Colonic mucosa (tissue), 4 donors: ENCODE measurements at places on chromosomes 7 and 10. TPM values are rescaled to one million over a fixed set of nuclear protein-coding genes. Genes with fewer than 3 reads are reported as not detected.
A peak's percentile ranks its signal among the peaks of the same experiment; 100 is the strongest.

GRCh38 chr10:16689227-16689626 is 128.0 kb downstream of the RSU1 start:
- H3K27me3 ChIP-seq: no peaks in the 10 kb centered on the region
- no peak overlapping the region for H3K27ac ChIP-seq
- H3K36me3 ChIP-seq: no peaks in the 10 kb centered on the region
- H3K4me3 ChIP-seq: no peak overlapping the region
- no peaks in the 10 kb centered on the region for H3K4me1 ChIP-seq
- no peak for DNase-seq

- no peak for DNase-seq
- no peak overlapping the region for H3K27ac ChIP-seq
- H3K4me1 ChIP-seq: no peaks in the 10 kb centered on the region
- H3K36me3 ChIP-seq: no peaks in the 10 kb centered on the region
- no peaks in the 10 kb centered on the region for H3K27me3 ChIP-seq
- no peak overlapping the region for H3K4me3 ChIP-seq
These were observed 52.1 kb upstream of the HELLS start for GRCh38 chr10:94493463-94493862.

GRCh38 chr10:88314362-88314761 is 268.8 kb downstream of the RNLS start:
- H3K4me1 ChIP-seq: no peaks in the 10 kb centered on the region
- H3K27ac ChIP-seq: no peak overlapping the region
- H3K4me3 ChIP-seq: no peak overlapping the region

- no peak for DNase-seq
- H3K27ac ChIP-seq: no peak overlapping the region
- no peaks in the 10 kb centered on the region for H3K27me3 ChIP-seq
- H3K36me3 ChIP-seq: no peaks in the 10 kb centered on the region
These were observed 252.8 kb downstream of the DPP6 start for GRCh38 chr7:154304740-154305700.

GRCh38 chr10:123175389-123176387 is 21.5 kb downstream of the BUB3 start:
- H3K36me3 ChIP-seq: no peaks in the 10 kb centered on the region
- DNase-seq: no peak
- no peak overlapping the region for H3K27ac ChIP-seq
- no peaks in the 10 kb centered on the region for H3K27me3 ChIP-seq
- H3K4me3 ChIP-seq: no peak overlapping the region

GRCh38 chr10:88178758-88179157 is 315.3 kb downstream of the PTEN start:
- no peak overlapping the region for H3K27ac ChIP-seq
- no peak for DNase-seq
- H3K4me3 ChIP-seq: no peak overlapping the region
- H3K36me3 ChIP-seq: no peaks in the 10 kb centered on the region

DNA sequence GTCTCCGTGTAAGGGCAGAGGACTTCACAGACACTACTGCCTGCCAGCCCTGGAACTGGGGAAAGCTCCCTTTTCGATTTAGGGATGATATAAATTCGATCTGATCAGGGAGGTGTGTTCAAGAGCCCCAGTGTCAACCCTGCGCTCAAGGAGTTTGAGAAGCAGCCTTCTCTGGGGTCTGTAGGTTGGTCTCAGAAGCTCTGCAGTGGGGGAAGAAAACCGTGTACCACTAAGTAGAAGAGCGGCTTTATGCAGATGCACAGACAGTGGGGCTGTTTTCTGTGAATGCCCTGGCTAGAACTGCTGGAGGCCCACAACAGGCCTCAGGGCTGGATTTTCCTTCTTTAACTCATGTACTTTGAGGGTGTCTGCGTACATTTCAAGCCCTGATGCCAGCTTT is 6.3 kb upstream of the TBX20 start:
- H3K36me3 ChIP-seq: no peaks in the 10 kb centered on the region
- DNase-seq: no peak
- no peak overlapping the region for H3K4me3 ChIP-seq
- no peak overlapping the region for H3K27ac ChIP-seq

- H3K4me3 ChIP-seq: no peak overlapping the region
- no peaks in the 10 kb centered on the region for H3K36me3 ChIP-seq
- H3K27me3 ChIP-seq: no peaks in the 10 kb centered on the region
- no peak overlapping the region for H3K27ac ChIP-seq
These were observed 278.1 kb downstream of the MAGI2 start for GRCh38 chr7:79175374-79175773.

- H3K4me1 ChIP-seq: no peaks in the 10 kb centered on the region
- DNase-seq: no peak
- H3K4me3 ChIP-seq: no peak overlapping the region
- H3K36me3 ChIP-seq: no peaks in the 10 kb centered on the region
These were observed 71.0 kb upstream of the FAM171A1 start for GRCh38 chr10:15442056-15442455.

DNA sequence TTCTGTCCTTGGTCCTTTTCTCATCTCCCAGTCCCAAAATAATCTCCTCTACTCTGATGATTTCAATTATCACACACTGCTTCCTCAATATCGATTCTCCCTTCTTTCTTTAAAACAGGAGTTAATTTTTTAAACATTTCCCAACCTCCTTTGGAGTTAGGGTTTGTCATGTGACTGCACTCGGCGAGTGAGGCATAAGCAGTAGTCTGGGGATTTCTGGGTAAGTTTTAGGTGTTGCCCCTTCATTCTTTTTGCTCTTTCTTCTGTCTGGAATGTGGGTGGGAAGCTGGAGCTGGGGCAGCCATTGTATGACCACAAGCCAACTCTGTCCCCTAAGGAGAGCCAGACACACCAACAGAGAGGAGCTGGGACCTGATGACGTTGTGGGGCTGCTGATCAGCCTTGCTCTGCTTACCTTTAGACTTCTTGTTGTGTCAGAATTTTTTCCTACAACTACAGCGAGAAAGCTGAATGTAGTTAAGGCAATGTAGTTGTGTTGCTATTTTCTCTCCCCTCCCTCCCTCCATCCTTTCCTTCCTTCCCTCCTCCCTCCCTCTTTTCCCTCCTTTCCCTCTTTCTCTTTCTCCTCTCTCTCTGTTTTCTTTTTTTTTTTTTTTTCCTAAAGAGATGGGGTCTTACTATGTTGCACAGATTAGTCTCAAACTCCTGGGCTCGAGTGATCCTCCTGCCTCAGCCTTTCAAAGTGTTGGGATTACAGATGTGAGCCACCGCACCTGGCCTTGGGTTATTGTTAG is 6.5 kb upstream of the TSPAN14 start:
- no peaks in the 10 kb centered on the region for H3K36me3 ChIP-seq
- no peaks in the 10 kb centered on the region for H3K27me3 ChIP-seq
- H3K27ac ChIP-seq: no peak overlapping the region

DNA sequence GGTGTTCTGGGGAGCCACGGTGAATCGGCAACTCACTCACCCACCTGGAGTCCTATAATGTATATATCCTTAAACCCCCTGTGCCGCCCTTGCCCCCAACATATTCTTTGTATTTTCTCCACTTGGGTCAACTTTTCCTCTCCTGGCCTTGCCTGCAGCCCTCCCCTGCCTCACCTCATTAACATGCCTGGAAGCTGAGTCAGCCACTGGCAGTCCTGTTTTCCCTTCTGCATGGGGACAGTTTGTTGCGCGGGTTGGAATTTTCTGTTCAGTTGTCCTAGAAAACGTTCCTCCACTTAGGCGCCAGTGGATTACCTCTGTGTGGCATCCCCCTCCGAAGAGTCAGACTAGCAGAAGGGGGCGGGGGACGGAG is 97.4 kb downstream of the C10orf105 start:
- H3K27me3 ChIP-seq: no peaks in the 10 kb centered on the region
- H3K4me1 ChIP-seq: no peaks in the 10 kb centered on the region
- H3K36me3 ChIP-seq: no peaks in the 10 kb centered on the region
- no peak overlapping the region for H3K4me3 ChIP-seq
- no peak overlapping the region for H3K27ac ChIP-seq

- no peak overlapping the region for H3K27ac ChIP-seq
- H3K27me3 ChIP-seq: no peaks in the 10 kb centered on the region
- H3K4me3 ChIP-seq: no peak overlapping the region
- H3K4me1 ChIP-seq: no peaks in the 10 kb centered on the region
- H3K36me3 ChIP-seq: no peaks in the 10 kb centered on the region
These were observed 160.6 kb downstream of the MAGI2 start for GRCh38 chr7:79292834-79293233.

DNA sequence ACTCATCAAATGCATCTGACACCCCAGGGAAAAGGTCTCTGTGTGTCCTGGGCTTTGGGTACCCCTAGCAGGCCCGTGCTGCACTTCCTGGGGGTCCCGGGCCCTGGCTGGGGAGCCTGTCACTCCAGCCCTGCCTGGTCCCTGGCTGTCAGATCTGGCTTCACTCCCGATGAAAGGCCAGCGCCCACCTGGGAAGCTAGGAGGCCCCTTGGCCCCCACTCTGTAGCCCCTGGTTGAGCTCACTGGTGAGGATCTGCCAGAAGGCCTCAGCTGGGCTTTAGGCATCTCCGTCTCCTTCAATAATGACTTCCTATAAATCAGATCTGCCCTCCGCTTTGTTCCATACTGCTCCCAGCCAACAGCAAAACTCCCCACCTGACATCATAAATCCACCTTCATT is 64.0 kb downstream of the GOLGA7B start:
- H3K27me3 ChIP-seq: no peaks in the 10 kb centered on the region
- no peaks in the 10 kb centered on the region for H3K36me3 ChIP-seq
- no peak for DNase-seq
- no peak overlapping the region for H3K27ac ChIP-seq
- no peaks in the 10 kb centered on the region for H3K4me1 ChIP-seq
- no peak overlapping the region for H3K4me3 ChIP-seq

DNA sequence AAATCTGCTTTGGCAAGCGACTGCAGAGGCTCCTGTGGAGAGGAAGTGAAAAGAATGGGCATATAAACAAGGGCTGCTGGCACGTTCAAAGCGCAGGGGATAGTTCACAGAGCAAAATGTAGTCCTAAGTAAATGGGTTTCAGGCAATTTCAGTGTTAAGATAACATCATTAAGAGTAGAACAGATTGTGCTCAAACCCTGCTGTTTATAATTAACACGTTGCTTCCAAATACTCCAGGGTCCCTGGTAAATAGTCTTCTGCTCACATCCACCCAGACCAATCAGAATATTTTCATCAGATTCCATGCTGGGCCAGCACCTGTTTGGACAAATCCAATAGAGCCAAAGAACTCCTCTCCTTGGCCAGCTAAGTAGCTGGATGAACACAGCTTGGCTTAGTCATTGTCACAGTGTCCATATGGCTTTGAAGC is 81.4 kb downstream of the ORC5 start:
- no peak overlapping the region for H3K27ac ChIP-seq
- no peak for DNase-seq
- no peaks in the 10 kb centered on the region for H3K27me3 ChIP-seq
- H3K4me3 ChIP-seq: no peak overlapping the region
- no peaks in the 10 kb centered on the region for H3K4me1 ChIP-seq

DNA sequence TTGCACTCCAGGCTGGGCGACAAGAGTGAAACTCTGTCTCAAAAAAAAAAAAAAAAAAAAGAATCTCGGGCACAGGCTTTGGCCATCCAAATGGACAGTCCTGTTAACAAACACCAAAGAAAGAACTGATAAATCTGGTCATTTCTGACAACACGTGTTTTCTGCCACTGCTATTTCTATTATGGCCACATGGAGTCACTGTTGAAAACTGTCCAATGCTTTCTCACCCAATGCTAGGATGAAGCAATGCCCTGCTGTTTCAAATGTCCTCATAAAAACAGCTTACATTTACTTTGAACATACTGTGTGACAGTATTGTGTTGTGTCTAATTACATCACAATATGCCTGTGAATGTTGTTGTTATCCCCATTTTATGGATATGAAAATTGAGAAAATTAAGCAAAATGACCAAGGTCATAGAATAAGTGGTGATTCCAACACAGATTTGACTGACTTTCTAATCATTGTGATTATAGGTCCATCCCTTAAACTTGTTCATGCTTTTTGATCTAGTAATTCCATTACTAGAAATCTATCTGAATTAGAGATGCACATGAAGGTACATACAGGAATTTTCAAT is 19.9 kb upstream of the MAP3K8 start:
- H3K27ac ChIP-seq: no peak overlapping the region
- H3K4me1 ChIP-seq: no peaks in the 10 kb centered on the region
- H3K36me3 ChIP-seq: no peaks in the 10 kb centered on the region
- no peaks in the 10 kb centered on the region for H3K27me3 ChIP-seq

- no peaks in the 10 kb centered on the region for H3K27me3 ChIP-seq
- no peaks in the 10 kb centered on the region for H3K36me3 ChIP-seq
- no peak for DNase-seq
- H3K4me1 ChIP-seq: no peaks in the 10 kb centered on the region
- H3K4me3 ChIP-seq: no peak overlapping the region
These were observed 20.9 kb upstream of the MKLN1 start for GRCh38 chr7:131306777-131307176.

DNA sequence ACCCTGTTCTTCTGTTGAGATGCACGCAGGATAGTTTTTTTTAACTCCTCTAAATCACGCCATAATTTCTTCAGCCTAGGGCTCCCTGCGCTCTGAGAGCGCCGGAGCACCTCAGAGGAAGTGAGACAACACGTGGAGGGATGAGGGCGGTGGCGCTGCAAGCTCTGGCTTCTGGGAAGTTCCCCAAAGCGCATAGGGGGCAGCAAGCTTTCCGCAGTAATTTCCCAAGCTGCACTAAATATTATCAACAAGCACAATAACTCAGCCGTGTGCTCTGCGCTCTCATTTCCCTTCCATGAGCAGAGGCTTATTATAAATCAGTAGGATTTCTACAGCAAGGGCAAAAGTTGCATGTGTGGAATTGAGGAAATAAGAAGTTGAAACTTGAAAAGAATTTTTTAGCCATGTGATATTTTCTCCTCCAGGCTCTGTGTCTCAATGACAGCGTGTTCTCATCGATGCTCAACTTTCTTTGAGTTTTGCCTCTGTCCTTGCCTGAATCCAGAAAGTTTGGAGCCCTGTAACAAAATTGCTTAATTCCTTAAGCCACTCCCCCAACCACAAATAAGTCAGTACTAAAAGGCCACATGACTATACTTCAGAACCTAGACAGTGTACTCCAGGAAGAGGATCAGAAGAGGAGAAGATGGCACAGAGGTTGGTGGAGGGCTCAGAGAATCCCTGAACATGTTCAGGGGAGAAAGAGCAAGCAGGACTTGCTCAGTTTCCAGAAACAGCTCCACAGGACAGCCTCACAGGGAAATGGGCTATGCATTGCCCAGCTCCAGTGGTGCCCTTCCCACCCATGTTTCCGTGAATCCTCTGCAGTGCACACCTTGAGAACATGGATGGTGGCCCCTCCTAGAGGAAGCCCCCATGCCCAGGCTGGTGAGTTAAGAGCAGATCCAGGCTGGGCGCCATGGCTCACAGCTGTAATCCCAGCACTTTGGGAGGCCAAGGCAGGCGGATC is 221.5 kb upstream of the GHITM start:
- no peaks in the 10 kb centered on the region for H3K36me3 ChIP-seq
- no peak overlapping the region for H3K27ac ChIP-seq
- H3K27me3 ChIP-seq: no peaks in the 10 kb centered on the region
- peak; percentile 44 for DNase-seq

The OPN1SW gene
- not detected for total RNA-seq

The PROSER2 gene
- total RNA-seq: 16.2 TPM

The IFIT1B gene
- total RNA-seq: not detected

The SYPL1 gene
- 89.0 TPM for total RNA-seq

The C10orf62 gene
- total RNA-seq: not detected

The PDGFA gene
- 34.9 TPM for total RNA-seq

The PRLHR gene
- not detected for total RNA-seq

The LSM8 gene
- total RNA-seq: 28.4 TPM

The GIMAP5 gene
- 5.2 TPM for total RNA-seq

The NEURL1 gene
- total RNA-seq: 40.2 TPM

The RSPH10B2 gene
- total RNA-seq: not detected
